Sigmoid colon (tissue), 7 donors: ENCODE measurements at places on chromosomes 6 and 20. TPM values are rescaled to one million over a fixed set of nuclear protein-coding genes. Genes with fewer than 3 reads are reported as not detected.
A peak's percentile ranks its signal among the peaks of the same experiment; 100 is the strongest.

GRCh38 chr6:169961772-169962561, 210.5 kb downstream of the ERMARD start:
- H3K4me3 ChIP-seq = peak overlapping the region; percentile 35
- no peaks in the 10 kb centered on the region for H3K36me3 ChIP-seq
- peaks cover 11% of the 10 kb centered on the region for H3K4me1 ChIP-seq

DNA sequence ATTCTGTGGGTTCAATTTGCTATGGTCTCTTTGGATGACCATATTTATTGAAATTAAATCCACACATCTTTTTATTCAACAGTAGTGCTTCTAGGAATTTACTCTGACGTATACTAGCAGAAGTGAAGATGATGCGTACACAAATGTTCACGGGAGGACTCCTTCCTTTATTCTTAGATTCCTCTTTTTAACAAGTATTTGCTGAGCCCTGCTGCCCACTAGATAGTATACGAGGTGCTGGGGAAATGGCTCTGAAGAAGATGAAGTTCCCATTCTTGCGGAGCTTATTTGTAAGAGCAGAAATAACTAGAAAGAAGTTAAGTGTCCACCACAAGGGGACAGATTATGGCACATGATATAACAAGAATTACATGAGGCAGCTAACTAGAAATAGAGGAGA, 145.2 kb downstream of the DOK5 start:
- DNase-seq = no peak
- no peak overlapping the region for H3K27ac ChIP-seq
- H3K4me3 ChIP-seq = no peak overlapping the region
- H3K36me3 ChIP-seq = no peaks in the 10 kb centered on the region
- H3K27me3 ChIP-seq = no peaks in the 10 kb centered on the region

The FAM110A gene
- 0.95 TPM for total RNA-seq

- H3K4me1 ChIP-seq = no peaks in the 10 kb centered on the region
- no peak for DNase-seq
Measured at GRCh38 chr6:53300656-53301551, 47.8 kb downstream of the ELOVL5 start.

The TRIM26 gene
- total RNA-seq = 34.2 TPM

- H3K36me3 ChIP-seq = peaks cover 66% of the 10 kb centered on the region
- no peak overlapping the region for H3K4me3 ChIP-seq
- DNase-seq = no peak
- no peak overlapping the region for H3K27ac ChIP-seq
Measured at GRCh38 chr20:23368316-23369071, 6.5 kb downstream of the GZF1 start.

GRCh38 chr6:6968731-6969552, 138.8 kb upstream of the RREB1 start:
- H3K27ac ChIP-seq = no peak overlapping the region
- H3K4me3 ChIP-seq = no peak overlapping the region
- no peaks in the 10 kb centered on the region for H3K27me3 ChIP-seq
- DNase-seq = no peak
- H3K4me1 ChIP-seq = no peaks in the 10 kb centered on the region

The UNC5CL gene
- total RNA-seq = 0.36 TPM

DNA sequence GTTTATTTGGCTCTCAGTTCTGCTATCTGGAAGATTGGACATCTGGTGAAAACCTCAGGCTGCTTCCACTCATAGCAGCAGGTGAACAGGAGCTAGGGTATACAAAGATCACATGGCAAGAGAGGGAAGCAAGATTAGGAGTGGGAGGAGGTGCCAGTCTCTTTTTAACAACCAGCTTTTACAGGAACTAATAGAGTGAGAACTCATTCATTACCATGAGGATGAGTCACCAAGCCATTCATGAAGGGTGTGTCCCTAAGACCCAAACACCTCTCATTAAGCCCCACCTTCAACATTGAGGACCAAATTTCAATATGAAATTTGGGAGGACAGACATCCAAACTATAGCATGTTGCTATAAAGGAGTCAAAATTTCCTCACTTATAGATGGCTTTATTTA, 85.4 kb upstream of the HCRTR2 start:
- H3K4me3 ChIP-seq = no peak overlapping the region
- no peaks in the 10 kb centered on the region for H3K27me3 ChIP-seq
- H3K4me1 ChIP-seq = no peaks in the 10 kb centered on the region
- DNase-seq = no peak
- no peaks in the 10 kb centered on the region for H3K36me3 ChIP-seq

The TFAP2C gene
- total RNA-seq = 3.5 TPM

DNA sequence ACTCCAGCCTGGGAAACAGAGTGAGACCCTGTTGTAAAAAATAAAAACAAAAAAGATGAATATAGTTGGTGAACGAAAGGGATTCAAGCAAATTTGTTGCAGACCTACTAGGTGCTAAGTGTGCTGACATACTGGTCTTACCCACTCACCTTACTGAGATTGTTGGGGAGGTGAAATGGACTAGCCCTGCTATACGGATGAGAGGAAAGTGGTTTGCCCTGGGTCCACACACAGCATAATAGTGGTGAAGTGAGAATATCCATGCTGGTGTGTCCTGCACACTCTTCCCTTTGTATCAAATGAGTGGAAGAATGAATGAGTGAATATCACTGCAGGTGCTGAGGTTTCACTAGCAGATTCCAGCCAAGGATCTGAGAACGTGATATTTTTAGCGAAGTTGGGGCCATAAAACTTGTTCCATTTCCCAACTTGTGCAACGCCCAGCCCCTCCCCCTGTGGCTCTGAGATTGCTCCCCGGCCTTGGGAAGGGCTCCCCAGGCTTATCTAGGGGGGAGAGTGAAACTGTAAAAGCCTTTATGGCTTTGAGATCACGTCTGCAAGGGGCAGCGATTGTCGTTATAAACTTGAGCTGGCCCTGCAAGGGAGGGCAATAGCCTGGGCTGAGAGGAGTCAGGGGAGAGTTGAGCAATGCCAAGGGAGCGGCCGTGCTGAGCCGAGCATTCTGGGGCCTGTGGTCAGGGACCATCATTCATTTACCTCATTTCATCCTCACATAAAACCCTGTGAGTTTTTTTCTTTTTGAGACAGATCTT, 33.2 kb upstream of the TTPAL start:
- H3K36me3 ChIP-seq = no peaks in the 10 kb centered on the region
- H3K4me1 ChIP-seq = no peaks in the 10 kb centered on the region
- no peak overlapping the region for H3K27ac ChIP-seq
- H3K4me3 ChIP-seq = no peak overlapping the region

- DNase-seq = no peak
- H3K4me3 ChIP-seq = no peak overlapping the region
- no peaks in the 10 kb centered on the region for H3K36me3 ChIP-seq
- no peaks in the 10 kb centered on the region for H3K4me1 ChIP-seq
- no peak overlapping the region for H3K27ac ChIP-seq
Measured at GRCh38 chr20:51388756-51389542, 153.6 kb downstream of the NFATC2 start.

The PACSIN1 gene
- 0.36 TPM for total RNA-seq

The SLC35B2 gene
- total RNA-seq = 28.8 TPM

GRCh38 chr6:34332251-34333198, 59.9 kb downstream of the NUDT3 start:
- H3K36me3 ChIP-seq = no peaks in the 10 kb centered on the region
- DNase-seq = no peak

- H3K27me3 ChIP-seq = no peaks in the 10 kb centered on the region
- H3K27ac ChIP-seq = no peak overlapping the region
- no peak for DNase-seq
- no peak overlapping the region for H3K4me3 ChIP-seq
- H3K36me3 ChIP-seq = no peaks in the 10 kb centered on the region
Measured at GRCh38 chr6:165715428-165715827, 52.4 kb upstream of the PDE10A start.

DNA sequence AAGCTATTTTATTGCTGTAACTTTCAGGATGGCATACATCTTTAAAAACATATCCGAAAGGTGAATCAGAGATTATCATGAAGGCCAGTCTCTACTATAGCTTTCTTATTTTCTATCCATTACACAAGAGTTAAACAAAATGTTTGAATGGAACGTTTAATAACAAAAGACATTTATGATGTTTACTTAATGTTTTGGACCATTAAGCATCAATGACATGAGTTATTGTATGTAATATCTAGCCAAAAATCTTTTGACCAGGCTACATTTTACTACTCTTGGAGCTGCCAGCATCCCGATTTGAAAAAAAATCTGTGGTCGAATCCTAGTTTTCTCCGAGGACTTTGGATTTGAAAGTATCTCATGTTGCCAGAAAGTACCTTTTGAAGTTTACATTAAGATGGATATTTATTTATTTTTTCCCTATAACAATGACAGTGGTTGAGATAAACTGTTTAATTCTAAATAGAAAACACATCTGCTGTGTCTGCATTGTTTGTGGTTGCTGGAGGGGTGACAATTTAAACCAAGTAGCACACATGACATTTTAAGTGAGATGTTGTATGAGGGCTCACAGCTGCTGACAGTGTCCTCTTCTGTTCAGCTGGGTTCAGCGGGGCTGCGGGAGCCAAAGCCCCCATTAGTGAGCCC, 293.7 kb upstream of the TCF21 start:
- no peak overlapping the region for H3K4me3 ChIP-seq
- H3K4me1 ChIP-seq = peaks cover 10% of the 10 kb centered on the region
- peak; percentile 68 for DNase-seq
- no peaks in the 10 kb centered on the region for H3K27me3 ChIP-seq
- H3K36me3 ChIP-seq = no peaks in the 10 kb centered on the region

DNA sequence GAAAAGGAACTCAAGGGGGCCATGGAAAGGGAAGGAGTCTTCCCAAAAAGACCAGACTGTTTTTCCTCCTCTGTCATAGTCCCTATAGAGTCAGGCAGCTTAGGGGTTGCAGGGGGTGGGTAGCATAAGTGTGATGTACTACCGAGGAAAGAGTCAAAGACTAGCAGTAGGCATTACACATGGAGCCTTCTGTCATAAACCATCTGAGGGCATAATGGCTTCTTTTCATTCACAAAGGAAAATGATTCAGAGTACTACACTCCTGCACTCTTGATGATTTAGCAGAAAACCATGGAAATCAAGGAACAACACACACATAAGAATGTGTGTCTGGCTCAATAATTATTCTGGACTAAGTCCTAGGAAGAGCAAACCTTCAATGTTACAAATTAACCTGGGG, 14.9 kb downstream of the PLN start:
- H3K27ac ChIP-seq = peak overlapping the region; percentile 34
- DNase-seq = no peak
- H3K4me3 ChIP-seq = no peak overlapping the region
- H3K4me1 ChIP-seq = peaks cover 13% of the 10 kb centered on the region

- H3K4me1 ChIP-seq = no peaks in the 10 kb centered on the region
- H3K27ac ChIP-seq = no peak overlapping the region
- no peak for DNase-seq
- H3K36me3 ChIP-seq = no peaks in the 10 kb centered on the region
- H3K27me3 ChIP-seq = no peaks in the 10 kb centered on the region
- no peak overlapping the region for H3K4me3 ChIP-seq
Measured at GRCh38 chr6:38775870-38776269, 60.8 kb downstream of the DNAH8 start.

The BPIFA3 gene
- total RNA-seq = not detected

- H3K4me3 ChIP-seq = no peak overlapping the region
- H3K27me3 ChIP-seq = no peaks in the 10 kb centered on the region
- no peaks in the 10 kb centered on the region for H3K36me3 ChIP-seq
Measured at GRCh38 chr6:125655511-125655910, 93.9 kb upstream of the HEY2 start.

The CCN5 gene
- 22.1 TPM for total RNA-seq

The PRPH2 gene
- 0.71 TPM for total RNA-seq

DNA sequence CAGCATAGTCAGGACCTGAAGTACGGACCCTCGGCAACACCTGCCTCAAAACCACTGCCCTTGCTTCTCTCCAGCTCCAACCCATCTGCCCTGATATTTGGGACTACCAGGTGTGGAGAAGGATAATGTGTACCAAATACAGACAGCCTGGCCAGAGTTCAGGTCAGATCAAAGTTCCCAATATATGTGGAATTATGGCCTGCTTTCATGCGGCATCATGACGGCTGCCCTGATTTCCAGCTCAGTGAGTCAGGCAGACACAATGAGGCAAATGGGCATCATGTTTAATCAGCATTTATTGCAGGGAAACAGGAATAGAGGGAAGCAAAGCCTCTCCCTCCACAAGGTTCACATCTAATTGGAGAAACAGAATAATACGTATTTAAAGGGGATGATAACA, 57.9 kb downstream of the FRK start:
- no peak for DNase-seq
- no peak overlapping the region for H3K4me3 ChIP-seq
- no peaks in the 10 kb centered on the region for H3K36me3 ChIP-seq
- no peaks in the 10 kb centered on the region for H3K4me1 ChIP-seq
- H3K27ac ChIP-seq = no peak overlapping the region

The DEFB124 gene
- total RNA-seq = not detected

The TFAP2A gene
- 0.16 TPM for total RNA-seq

DNA sequence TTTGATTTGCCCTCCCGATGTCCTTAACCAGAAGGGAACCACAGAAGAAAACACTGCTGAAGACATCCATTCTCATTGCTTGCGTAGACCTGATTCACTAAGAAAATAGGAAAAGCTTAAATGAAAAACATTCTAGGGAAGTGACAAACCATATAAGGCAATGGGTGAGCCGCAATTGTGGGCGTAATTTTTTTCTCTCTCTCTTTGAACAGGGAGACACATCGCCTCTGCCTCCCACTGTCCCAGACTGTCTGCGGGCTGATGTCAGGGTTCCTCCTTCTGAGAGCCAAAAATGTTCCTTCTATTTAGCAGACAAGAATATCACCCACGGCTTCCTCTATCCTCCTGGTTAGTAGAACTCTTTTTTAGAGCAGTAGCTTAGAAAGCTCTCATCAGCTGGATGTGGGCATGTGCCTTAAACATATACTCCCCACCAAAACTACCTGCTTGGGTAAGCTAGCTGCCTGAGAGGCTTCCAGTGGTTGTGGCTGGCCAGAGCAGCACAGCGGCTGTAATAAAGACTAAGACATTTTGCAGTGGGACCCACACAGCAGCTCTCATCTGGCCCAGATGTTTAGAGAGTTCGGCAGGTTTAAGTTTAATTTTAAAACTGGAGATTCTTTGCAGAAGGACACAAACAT, 22.7 kb upstream of the CTAGE9 start:
- no peak for DNase-seq
- no peaks in the 10 kb centered on the region for H3K36me3 ChIP-seq
- no peak overlapping the region for H3K27ac ChIP-seq
- H3K27me3 ChIP-seq = no peaks in the 10 kb centered on the region
- no peak overlapping the region for H3K4me3 ChIP-seq

GRCh38 chr6:165913676-165914570, 250.9 kb upstream of the PDE10A start:
- DNase-seq = no peak
- no peaks in the 10 kb centered on the region for H3K4me1 ChIP-seq
- H3K27me3 ChIP-seq = no peaks in the 10 kb centered on the region
- no peak overlapping the region for H3K4me3 ChIP-seq
